ENCODE measurements at places on chromosomes 16 and 17. TPM values are rescaled to one million over a fixed set of nuclear protein-coding genes. Genes with fewer than 3 reads are reported as not detected.

GRCh38 chr16:54699656-54700055, 231.0 kb upstream of the IRX5 start:
- no peak for DNase-seq

Gene CHAD
- total RNA-seq: not detected

DNA sequence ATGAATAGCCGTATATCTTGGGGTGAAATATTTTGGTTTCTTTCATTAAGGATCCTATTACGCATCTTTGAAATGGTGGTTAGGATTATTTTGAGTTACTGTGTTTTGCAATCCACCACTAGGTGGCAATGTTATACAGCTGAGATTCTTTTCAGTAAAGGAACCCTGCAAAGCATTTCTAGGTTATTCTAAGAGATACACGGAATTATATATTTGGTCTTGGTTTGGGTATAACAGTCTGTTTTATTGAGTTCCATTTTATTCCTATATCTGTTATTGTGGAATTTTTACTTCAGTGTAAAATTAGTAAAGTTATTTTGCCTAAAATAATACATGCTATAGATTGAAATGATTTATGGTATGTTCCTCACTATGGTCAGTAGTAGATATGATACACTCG, 62.9 kb upstream of the CPHXL start:
- DNase-seq: no peak

Gene RASL10B
- 6.4 TPM for total RNA-seq

Gene TMEM186
- total RNA-seq: 18.4 TPM

GRCh38 chr17:79301469-79301868, 226.8 kb downstream of the ENGASE start:
- no peak for DNase-seq

Gene MED1
- 46.2 TPM for total RNA-seq

Gene KCTD11
- 9.5 TPM for total RNA-seq

Gene PTX4
- not detected for total RNA-seq

- no peak for DNase-seq
Observed at GRCh38 chr17:35002876-35003551, 22.7 kb downstream of the LIG3 start.

GRCh38 chr17:7632492-7632894, 2.6 kb downstream of the SHBG start:
- DNase-seq: no peak

Gene LRRC37A2
- total RNA-seq: 12.5 TPM

- peak; percentile 80 for DNase-seq
Observed at GRCh38 chr17:7885367-7886226, 3.0 kb upstream of the CHD3 start.

DNA sequence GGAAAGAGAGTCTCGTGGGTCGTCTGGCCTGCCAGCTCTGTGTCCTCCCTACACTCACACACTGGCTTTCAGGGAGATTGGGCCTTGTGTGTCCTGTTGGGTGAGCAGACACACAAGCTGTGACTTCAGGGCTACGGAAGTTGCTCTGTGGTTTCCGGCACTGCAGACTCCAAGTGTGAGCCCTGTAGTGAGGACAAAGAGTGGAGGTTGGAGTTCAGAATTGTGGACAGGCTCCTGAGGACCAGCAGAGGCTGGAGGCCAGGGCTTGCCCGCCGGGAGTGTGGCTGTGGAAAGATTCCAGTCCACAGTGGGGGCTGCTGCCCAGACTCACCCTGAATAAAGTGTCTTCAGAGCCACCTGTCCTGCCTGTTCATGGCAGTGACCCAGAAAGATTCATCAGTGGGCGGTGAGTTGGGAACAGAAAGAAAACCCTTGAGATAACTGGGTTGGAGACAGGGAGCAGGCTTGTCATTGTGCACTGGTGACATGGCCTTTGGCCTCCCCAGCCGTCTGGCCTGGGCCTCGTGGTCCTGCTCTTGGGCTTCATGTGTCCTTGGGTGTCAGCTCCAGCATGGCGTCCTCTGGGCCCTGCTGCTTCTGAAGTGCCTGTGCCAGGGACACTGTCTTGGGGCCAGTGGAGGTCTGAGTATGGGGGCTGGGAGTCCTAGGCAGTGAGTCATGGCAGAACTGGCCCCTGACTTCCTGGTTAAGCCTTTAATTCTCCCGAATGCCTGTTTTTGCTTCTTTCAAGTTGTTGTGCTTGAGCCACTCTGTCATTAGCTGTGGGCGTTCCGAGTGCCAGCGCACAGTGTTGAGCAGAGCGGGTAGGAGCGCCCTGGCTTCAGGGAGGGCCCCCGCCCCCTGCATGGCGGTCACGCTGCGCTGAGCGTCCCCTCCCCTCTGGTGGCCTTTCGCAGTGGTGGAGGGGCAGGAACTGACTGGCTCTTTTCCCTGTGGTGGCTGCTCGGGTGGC, 19.9 kb upstream of the ZNF750 start:
- no peak for DNase-seq

DNA sequence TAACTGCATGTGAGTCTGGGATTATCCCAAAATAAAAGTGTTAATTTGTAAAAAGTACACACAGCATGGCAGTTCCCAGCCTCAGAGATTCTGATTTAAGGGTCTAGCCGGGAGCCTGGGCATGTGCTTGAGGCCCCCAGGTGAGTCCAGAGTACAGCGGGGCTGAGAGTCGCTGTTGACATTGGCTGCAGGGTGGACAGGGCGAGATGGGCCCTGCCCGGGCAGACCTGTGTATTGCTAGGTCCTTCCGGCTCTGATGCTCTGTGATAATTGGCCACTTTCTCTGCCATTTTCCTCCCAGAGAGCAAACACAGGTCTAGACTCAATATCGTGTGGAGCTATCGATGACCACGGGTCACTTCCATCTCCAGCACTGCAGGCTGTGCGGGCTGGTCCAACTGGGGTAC, 73.6 kb downstream of the ABCC6 start:
- no peak for DNase-seq

GRCh38 chr16:2148714-2149629, 547 bp downstream of the RAB26 start:
- DNase-seq: no peak

Gene TMC7
- total RNA-seq: 1.4 TPM

- no peak for DNase-seq
Observed at GRCh38 chr16:29737713-29738112, 8.1 kb downstream of the C16orf54 start.

Gene ADAMTS18
- total RNA-seq: 5.5 TPM

DNA sequence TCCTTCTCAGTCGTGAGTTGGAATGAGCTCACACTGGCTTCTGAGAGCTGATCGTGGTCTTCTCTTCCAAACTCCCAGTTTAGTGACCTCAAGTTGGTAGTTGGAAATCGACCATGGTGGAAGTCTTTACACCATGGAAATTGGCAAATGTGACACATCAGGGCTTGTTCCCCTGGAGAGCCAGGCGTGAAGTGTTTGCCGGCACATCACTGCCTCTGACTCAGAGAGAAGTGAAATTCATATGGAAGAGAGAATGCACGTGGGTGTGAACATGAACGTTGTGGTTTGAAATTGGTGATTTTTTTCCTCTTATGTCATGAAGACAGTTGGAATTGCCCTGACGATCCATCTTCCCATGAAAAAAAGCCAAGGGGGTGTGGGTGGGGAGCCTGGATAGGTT, 47.4 kb downstream of the AXIN2 start:
- no peak for DNase-seq

Gene CCL16
- total RNA-seq: not detected

GRCh38 chr16:12387786-12388185, 411.3 kb downstream of the SNX29 start:
- DNase-seq: no peak

DNA sequence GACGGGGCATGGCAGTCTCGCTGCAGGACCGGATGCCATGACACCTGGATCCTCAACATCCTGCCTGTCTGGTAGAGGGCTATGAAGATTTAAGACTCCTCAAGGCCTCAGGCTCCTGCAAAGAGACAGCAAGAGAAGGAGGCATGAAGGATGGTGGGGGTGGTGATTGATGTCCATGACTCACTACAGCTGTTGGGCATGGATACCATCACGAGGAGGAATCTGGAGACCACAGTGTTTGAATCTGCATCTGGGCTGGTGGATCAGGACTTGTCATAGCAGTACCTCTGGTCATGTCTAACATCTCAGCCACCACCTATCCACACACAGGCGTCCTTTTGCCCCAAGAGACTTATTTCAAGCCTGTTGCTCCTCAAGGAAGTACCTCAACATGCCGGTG, 50.2 kb upstream of the WSCD1 start:
- DNase-seq: no peak

- no peak for DNase-seq
Observed at GRCh38 chr16:15672514-15673167, 22.6 kb downstream of the NDE1 start.

DNA sequence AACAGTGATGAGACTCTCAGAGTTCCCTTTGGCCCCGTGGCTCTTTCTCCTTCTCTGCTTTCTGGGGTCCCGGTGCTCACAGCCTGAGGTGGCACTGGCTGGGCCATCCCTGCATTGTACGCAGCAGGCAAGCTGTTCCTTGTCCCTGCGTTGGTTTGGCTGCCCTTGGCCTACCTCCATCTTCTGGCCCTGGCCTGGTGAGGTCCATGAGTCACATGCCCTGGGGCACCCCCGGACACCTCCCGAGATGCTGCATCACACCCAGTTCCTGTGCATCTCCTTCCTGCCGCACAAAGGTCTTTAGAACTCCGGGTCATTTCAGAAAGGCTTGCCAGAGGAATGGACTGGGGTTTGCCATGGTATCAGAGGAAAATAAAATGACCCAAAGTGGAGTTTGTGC, 9.5 kb downstream of the SULT1A2 start:
- DNase-seq: no peak

Gene SLC6A2
- 12.7 TPM for total RNA-seq

DNA sequence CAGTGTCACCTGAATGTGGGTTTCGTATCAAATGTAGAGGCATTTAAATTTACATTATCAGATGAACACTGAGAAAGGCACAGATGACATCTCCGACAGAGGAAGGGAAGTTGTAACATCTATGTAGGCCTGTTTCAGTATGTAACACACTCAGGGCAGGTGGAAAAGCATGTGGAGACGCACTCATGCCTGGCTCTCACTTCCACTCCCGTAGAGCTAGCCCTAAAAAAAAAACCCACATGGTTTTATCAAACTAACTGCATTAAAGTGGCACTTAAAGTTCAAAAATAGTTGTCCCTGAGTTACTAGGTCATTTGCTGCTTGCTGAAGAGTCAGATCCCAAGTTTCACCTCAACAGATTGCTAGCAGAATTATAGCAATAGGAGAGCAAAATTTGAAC, 6.1 kb upstream of the ANKFY1 start:
- no peak for DNase-seq

GRCh38 chr16:12869698-12870427, 31.5 kb upstream of the SHISA9 start:
- no peak for DNase-seq

Gene TRPV3
- 3.4 TPM for total RNA-seq

DNA sequence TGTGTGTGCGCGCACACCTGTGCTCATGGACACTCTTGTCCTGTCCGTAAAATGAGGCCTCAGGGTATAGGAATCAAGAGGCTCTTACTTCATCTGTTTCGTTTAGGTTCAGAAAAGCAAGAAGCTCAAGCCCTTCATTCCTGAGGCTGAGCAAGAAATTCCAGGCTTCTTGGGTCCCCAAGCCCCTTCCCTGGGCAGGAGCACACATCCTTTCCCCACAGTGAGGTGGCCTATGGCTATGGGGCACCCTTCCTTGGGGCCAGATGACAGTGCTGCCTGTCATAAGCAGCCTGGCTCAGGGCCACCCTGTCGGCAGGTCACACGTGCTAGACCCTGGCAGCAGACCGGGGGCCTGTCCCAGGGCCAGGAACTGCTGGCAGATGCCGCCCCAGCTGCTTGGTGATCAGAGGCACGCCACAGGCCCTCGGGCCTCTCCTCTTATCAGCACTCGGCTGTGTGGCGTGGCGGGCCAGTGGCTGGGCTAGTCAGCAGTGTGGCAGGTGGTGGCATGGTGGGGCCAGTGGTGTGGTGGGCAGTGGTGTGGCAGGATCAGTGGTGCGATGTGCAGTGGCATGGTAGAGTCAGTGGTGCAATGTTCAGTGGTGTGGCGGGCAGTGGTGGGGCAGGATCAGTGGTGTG, 50.2 kb downstream of the NKD1 start:
- no peak for DNase-seq

GRCh38 chr17:7437950-7438614, 1.2 kb upstream of the FGF11 start:
- DNase-seq: no peak

DNA sequence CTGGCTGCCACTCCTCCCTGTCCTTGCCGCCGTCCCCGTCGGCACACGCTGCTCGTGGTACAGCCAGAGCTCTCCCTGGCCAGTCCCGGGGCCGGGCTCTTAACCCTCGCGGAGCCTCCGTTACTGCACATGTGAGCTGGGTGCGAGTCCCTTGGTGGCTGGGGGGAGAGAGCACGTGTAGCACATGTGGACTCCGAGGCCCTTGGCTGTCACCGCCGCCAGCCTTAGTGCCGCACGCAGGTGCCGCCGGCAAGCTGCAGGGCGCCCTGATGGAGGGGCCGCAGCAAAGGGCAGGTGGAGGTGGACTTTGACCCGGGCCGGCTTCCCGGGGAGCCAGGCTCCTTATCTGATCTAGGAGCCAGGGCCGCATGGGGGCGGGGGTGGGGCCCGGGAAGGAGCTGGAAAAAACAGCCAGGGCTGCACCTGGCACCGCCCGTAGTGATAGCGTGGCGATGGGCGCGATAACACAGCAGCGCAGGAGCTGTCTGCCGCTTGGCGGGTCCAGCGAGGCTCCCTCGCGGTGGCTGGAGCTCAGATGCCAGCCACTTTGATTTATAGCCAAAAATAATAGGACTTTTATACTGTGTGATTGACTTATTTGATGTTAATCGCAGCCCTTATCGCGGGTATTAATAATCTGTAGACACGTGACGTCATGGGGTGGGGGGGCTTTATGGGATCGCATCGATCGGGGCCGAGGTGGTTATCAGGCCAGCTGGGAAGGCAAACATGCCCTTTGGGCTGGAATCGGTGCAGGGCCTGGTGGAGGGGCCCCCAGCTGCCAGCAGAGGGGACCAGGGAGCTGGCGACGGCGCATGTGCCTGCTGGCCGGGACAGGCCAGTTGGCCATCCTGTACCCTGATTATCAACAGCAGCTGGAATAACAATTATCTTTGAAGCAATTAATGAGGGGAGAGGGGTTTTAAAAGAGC, 35.1 kb downstream of the ZFPM1 start:
- no peak for DNase-seq

DNA sequence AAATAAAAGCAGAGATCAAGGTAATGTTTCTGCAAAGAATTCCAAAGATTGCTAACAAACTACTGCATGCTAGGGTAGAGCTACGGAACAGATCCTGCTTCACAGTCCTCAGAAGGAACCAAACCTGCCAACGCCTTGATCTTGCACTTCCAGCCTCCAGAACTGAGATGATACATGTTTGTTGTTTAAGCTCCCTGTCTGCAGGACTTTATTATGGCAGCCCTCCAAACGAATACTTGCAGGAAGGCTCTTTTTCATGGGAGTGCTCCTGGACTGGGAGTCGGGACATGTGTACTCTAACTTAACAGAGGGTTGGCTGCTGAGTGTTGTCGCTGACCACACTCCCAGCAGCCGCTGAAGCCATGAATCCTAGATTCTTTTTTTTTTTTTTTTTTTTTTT, 808.8 kb upstream of the EEF2KMT start:
- no peak for DNase-seq

Gene ALOX12B
- total RNA-seq: not detected

GRCh38 chr16:53282975-53283946, 151.0 kb upstream of the RBL2 start:
- no peak for DNase-seq

Gene SDK2
- total RNA-seq: 4.6 TPM

- no peak for DNase-seq
Observed at GRCh38 chr17:76314392-76315227, 6.5 kb upstream of the QRICH2 start.

Gene RHBDF1
- 25.3 TPM for total RNA-seq
